Activated CD4-positive, alpha-beta T cell treated with anti-CD3 and anti-CD28 coated beads for 36 hours (primary cell): ENCODE measurements at places on chromosomes 1 and 21. TPM values are rescaled to one million over a fixed set of nuclear protein-coding genes. Genes with fewer than 3 reads are reported as not detected.

- no peak for DNase-seq
Measured at GRCh38 chr1:164740000-164740526, 181.1 kb downstream of the PBX1 start.

DNA sequence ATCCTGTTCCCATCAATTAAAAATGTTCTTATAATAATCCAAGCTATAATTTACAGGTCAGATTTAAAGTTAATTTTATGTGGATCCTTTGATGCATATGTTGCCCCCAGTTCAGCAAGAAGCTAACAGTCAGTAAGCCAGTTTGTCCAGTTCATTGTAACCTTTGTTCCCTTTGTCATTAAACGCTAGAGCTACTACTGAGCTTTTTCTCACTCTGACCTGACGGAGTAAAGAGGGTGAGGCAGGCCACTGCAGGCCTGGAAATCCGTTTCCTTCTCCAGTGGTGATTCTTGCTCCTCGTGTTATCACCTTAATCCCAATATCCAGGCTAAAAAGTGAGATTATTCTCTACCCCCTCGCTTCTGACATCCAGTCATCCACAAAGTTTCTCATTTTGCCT, 10.2 kb downstream of the YBX1 start:
- DNase-seq: no peak

DNA sequence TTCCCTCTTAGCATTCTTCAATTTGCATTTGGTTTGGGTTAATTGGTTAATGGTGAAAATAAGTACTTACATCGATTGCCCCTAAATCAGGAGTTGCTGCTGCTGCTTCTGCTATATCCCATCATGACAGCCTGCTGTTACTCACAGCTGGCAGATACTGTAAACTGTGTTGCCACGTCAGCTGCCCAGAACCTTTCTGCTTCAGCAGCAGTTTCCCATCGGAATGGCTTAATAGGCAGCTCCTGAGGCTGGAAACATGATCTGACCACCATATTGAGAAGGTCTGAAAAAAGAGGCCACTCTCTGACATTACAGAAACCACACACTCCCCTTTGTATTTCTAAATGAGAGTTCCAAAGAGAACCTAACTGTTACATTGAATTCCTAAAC, 14.3 kb upstream of the SEC16B start:
- DNase-seq: no peak

GRCh38 chr1:7469255-7469938, 301.7 kb upstream of the VAMP3 start:
- no peak for DNase-seq

GRCh38 chr1:31761883-31762282, 2.3 kb downstream of the ADGRB2 start:
- no peak for DNase-seq

- DNase-seq: no peak
Measured at GRCh38 chr1:181514298-181515290, 31.3 kb downstream of the CACNA1E start.

GRCh38 chr1:221268295-221268694, 389.1 kb downstream of the HLX start:
- DNase-seq: no peak

DNA sequence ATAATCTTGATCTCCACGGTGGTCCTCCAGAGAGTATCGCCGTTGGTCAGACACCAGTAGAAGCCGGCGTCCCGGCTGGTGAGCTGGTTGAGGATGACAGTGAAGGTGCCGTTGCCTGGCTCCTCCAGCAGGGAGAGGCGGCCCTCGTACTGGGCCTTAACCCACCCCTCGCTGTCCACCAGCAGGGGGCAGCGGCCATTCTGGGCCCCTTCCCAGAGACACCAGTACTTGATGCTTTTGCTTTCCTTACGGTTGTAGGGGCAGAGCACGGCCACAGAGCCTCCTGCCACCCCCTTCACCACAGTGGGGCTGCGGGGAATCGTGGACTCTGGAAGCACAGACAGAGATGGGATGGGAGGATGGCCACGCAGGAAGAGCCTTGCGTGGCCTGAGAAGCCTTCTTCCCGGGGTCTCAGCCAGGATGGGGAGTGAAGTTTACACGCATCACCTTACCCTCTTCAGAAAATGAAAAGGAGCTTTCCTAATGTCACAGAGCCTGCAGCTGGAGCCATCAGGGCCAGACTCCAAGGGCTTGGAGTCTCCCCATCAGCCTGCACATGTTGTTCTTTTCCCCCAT, 10.7 kb downstream of the PIGR start:
- DNase-seq: peak; percentile 79

GRCh38 chr1:235986869-235987268, 78.0 kb downstream of the NID1 start:
- DNase-seq: no peak

GRCh38 chr1:6475381-6476133, 9.6 kb upstream of the TNFRSF25 start:
- DNase-seq: peak; percentile 84

DNA sequence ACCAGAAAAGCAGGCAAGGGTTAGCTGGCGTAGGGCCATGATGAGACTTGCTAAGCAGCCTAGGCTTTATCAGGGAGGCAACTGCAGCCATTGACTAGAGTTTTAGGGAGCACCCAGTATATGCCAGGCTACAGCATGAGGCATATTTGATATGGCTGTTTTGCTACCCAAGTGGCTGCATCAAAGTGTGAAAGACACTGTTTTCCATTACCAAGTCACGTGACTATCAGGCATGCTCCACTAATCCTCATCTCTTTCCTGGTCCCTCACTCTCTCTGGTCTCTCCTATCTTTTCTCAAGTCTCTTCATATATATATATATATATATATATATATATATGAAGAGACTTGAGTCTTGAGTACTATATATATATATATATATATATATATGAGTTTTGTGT, 206.7 kb upstream of the POU3F1 start:
- DNase-seq: no peak

- DNase-seq: no peak
Measured at GRCh38 chr1:59928996-59929395, 2.4 kb upstream of the CYP2J2 start.

DNA sequence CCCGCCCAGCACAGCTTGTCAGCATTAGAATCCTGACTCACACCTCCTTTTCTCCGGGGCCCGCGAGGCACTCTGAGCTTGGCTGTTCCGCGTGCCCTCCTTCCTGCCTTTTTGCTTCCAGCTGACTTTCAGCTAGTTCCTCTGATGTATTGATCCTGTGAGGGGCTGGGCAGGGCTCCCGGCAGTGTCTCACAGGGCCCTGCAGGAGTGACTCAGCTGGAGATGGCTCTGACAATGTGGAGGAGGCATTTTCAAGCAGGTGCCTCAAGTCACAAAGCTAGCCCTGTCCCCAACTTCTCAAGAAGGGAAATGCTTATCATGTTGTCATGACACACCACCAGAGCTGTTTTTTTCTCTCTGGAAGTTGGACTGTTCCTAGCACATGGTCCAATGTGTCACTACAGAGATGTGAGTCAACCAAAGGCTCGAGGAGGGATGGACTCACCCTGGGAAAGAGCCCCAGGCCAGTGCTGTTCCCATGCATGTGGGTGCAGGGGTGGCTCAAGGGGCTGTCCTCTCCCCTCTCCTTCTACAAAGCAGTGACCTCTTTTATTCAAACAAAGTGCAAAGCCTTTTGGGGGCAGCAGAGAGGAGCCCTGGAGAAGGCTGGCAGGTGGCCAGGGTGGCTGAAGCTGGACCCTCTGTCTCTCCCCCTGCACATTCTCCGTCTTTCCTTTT, 30.6 kb downstream of the SYT6 start:
- no peak for DNase-seq

DNA sequence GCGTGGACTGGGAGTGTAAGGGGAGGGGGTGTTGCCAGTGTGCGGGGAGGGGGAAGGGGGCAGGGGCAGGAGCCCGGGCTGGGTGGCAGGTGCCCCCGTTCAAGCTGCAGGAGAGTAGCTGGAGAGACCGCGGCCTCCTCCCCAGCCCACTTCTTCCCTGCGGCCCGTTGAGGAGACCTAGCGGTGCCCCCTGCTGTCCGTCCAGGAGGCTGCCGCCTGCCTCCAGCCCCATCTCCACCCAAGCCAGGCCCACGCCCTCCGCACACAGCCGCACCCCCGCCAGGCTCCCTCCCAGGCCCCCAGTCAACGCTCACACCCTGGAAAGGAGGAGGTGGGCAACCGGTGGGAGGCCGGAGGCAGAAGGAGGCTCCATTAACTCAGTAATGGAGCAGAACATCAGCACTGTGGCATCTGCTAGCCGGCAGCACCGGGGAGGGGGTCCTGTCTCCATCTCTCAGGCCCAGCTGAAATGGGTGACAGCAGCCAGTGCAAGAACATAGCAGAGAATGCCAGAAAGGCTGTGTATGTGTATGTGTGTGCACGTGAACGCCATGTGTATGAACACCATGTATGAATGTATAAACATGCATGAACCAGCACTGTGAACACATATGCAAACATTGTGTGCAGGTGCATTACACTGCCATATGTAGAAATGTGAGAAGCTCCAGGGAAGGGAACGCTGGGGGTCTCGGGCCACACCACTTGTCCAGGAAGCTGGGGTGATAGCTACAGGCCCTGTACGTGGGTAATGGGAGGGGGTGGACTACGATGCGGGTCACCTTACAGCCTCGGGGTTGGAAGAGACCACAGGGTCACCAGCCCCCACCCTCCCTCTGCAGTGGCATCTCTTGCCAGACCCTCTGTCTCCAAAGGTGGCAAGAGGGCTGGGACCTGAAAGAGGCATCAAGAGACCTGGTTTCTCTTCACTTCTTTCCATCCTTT, 84.6 kb downstream of the SYT2 start:
- peak; percentile 82 for DNase-seq

GRCh38 chr1:215617979-215618378, 50.9 kb downstream of the KCTD3 start:
- DNase-seq: no peak

GRCh38 chr1:40029608-40030007, 10.9 kb upstream of the CAP1 start:
- no peak for DNase-seq

GRCh38 chr1:7783178-7783711, 846 bp upstream of the PER3 start:
- peak; percentile 54 for DNase-seq

DNA sequence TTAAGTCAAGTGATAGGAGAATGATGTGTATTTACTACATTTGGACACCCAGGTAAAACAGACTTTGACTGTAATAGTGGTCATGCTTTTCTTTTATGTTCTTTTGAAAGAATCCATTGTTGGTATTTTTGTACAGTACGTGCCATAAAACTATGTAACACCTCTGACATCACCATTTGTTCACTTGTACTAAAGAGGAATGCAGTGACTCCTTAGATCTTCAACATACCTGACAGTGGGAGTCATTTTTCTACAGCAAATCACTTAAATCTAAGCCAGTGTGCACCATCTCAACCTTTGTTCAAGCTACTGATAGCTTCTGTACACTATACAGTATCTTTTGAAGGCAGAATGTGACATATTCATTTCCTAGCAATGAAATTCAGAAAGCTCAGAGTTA, 6.3 kb upstream of the PLD5 start:
- DNase-seq: no peak

GRCh38 chr1:221963742-221964141, 221.9 kb upstream of the DUSP10 start:
- no peak for DNase-seq

GRCh38 chr1:230826166-230826875, 42.0 kb downstream of the C1orf198 start:
- DNase-seq: no peak

DNA sequence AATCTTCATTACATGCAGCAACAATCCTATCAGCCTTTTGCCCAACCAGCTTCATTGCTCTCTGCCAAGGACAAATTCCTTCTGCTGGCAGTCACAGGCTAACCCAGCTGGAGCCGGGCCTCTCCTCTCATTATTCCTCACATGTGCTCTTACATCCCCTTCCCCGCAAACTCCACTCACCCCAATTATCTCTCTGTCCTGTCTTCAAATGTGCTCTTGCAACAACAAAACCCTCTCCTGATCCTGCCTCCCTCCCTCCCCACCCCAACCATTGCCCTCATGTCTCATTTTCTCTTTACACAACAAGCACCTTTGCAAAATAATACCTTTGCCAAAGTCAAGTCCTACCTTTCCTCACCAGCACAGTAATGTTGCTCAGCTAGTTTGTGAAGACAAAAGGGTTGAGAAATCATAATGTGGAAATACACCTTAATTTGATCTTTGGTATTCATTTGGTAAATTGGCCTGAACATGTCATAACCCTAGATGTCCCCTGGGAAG, 36.0 kb upstream of the DHCR24 start:
- DNase-seq: no peak

GRCh38 chr1:64946916-64947315, 19.4 kb downstream of the JAK1 start:
- no peak for DNase-seq

DNA sequence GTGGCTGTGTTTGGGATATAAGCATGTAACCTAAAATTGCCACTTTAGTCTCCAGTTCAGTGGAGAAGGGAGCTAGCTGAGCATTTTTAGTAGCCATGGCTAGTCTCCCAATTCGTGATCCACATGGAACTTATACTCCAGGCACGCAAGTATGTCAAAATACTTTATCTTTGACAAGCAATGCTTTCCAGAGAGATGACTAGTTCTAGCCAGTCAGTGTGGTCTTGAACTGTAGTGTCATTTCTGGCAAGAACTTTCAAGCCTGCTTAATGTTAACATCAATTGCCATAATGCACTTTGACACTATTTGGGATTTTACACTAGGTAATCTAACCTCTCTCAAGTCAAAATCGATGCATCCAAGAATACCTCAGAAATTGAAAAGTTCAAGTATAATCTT, 660.0 kb downstream of the PTPRC start:
- DNase-seq: no peak

GRCh38 chr1:25107643-25108010, 124.7 kb downstream of the SYF2 start:
- no peak for DNase-seq

The SPRR2E gene
- total RNA-seq: not detected

The PPM1J gene
- 0.75 TPM for total RNA-seq

The NR0B2 gene
- not detected for total RNA-seq

The PTAFR gene
- total RNA-seq: 0.14 TPM

The F11R gene
- total RNA-seq: 16.9 TPM

The CFHR5 gene
- total RNA-seq: not detected

The GUCA2B gene
- not detected for total RNA-seq

The LCE2A gene
- total RNA-seq: not detected

The DARS2 gene
- 57.2 TPM for total RNA-seq

The OR2T12 gene
- not detected for total RNA-seq

The DLGAP3 gene
- 0.66 TPM for total RNA-seq

The CIART gene
- 5.9 TPM for total RNA-seq

The GCSAML gene
- 0.09 TPM for total RNA-seq
